EL (cell line): ENCODE measurements at places on chromosomes 13 and 19.

GRCh38 chr13:53847502-53847901, 818.9 kb downstream of the OLFM4 start:
- no peak for DNase-seq

GRCh38 chr13:110242615-110243014, 64.3 kb downstream of the COL4A1 start:
- DNase-seq, result no peak

DNA sequence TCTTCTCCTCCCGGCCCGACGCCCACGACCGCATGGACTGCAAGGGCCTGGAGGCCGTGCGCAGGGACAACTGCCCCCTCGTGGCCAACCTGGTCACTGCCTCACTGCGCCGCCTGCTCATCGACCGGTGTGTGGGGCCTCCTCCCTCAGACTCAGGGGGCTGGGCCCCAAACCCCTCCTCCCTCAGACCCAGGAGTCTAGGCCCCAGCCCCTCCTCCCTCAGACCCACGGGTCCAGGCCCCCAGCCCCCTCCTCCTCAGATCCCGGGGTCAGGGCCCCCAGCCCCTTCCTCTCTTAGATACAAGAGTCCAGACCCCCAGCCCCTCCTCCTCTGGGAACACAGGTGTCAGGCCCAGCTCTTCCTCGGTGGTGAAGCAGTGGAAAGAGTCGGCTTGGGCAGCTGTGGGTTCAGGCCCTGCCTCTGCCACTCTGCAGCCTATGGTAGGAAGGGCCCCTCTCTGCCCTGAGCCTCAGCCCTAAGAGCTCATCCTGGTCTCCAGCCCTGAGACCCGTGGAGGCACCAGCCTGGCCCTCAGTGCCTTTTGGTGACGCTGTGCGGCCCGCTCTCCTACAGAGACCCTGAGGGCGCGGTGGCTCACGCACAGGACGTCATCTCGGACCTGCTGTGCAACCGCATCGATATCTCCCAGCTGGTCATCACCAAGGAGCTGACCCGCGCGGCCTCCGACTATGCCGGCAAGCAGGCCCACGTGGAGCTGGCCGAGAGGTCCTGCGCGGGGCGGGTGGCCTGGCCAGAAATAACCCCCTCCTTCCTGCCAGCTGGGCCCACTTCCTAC, 3.7 kb upstream of the SPIB start:
- no peak for DNase-seq

DNA sequence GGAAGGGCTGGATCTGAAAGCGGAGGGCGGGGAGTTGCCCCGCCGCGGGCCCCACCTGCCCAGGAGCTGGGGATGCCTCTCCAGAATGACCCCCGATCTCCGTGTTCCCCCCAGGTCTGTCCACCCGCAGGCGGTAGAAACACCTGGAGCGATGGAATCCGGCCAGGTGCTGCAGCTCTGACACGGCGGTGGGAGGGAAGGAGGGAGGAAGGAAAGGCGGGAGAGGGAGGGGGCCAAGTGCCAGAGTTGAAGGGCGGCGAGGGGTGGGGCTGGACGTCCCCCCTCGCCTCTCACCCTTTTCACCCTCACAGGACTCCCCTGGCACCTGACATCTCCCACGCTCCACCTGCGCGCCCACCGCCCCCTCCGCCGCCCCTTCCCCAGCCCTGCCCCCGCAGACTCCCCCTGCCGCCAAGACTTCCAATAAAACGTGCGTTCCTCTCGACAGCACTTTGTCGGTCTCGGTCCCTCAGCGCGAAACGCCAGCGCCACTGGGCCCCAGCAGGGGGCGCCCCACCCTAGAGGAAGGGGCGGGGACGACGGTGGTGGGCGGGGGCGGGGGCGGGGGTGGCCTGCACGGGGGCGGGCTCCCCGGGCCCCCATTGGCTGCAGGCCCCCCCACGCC, 337 bp upstream of the FXYD7 start:
- DNase-seq, result peak; percentile 42

DNA sequence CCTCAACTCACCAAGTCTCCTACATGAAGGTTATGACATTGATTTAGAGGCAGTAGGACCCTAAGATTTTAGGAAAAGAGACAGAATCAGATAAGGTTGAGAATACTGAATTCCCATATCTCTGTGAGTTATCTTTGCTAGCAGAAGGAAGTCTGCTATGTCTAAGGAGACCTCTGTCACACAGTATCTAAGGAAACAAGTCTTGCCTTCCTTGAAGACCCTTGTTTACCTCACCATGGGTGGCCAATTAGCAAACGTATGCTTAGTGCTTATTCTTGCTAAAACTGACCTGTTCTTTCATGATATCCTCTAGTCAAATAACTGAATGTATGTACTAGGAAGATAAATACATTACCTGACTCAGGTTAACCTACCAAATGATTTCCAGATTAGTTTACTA, 855.4 kb upstream of the SLITRK1 start:
- DNase-seq, result no peak

GRCh38 chr13:26300140-26300539, 46.2 kb downstream of the CDK8 start:
- DNase-seq, result peak; percentile 82
